T-helper 2 cell treated with Interferon-gamma antibody and Interleukin-4, amounts not matched to agents 5 μg/mL and 100 μg/mL, for 36 hours (primary cell): ENCODE measurements at places on chromosomes 3 and 15.
A peak's percentile ranks its signal among the peaks of the same experiment; 100 is the strongest.

DNA sequence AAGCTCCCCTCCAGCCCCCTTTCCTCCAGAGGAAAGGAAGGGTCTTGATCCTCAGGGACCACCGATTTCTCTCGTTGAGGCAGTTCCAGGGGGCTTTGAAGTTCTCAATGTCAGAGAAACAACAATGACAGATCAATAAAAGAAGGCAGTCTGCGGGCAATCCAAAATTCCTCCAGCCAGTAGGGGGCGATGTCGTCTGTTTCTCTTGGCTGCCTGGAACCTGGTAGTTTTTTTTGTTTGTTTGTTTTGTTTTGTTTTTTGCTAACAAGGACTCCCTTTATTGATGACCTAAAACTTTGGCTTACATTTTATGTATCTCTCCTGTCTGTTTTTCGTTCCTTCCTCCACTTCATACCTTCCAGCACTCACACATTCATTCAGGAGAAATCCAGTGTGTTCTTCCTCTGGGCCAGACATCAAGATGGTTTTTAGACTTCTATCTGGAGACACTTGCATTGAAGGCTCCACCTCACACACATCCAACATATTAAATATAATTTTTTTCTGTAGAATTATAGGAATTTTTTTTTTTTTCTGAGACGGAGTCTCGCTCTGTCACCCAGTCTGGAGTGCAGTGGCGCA lies 276.6 kb downstream of the RPLP1 start:
- DNase-seq: peak; percentile 46

DNA sequence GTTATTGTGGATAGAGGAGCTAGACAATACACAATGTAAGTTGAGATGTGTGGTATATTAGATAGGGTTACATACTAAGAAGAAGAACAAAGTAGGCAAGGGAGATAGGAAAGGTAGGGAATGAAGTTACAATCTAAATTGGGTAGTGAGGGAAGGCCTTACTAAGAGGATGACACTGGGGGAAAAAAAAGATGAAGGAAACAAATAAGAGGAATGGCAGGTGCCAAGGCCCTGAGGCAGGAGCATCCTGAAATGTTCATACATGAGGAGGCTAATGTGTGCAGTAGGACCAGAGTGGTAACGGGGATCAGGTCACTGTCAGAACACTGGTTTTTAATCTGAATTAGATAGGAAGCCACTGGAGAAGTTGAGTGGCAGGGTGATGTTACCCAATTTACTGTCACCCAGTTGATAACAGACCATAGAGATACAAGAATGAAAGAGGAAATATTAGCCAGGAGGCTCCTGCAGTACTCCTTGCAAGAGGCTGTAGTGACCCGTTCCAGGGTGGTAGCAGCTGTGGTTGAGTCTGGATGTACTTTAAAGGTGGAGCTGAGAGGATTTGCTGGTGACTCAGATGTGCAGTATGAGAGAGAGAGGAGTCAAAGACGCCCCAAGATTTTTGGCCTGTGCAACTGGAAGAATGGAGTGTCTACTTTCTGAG lies 14.4 kb downstream of the RTP1 start:
- no peak for DNase-seq

- DNase-seq: no peak
Observed at GRCh38 chr3:125085166-125085565, 29.4 kb upstream of the HEG1 start.

- no peak for DNase-seq
Observed at GRCh38 chr3:120350401-120350941, 1.3 kb upstream of the LRRC58 start.

GRCh38 chr15:77865701-77866100 lies 211.8 kb downstream of the TBC1D2B start:
- DNase-seq: no peak

GRCh38 chr15:71325481-71325880 lies 210.2 kb downstream of the THSD4 start:
- no peak for DNase-seq

DNA sequence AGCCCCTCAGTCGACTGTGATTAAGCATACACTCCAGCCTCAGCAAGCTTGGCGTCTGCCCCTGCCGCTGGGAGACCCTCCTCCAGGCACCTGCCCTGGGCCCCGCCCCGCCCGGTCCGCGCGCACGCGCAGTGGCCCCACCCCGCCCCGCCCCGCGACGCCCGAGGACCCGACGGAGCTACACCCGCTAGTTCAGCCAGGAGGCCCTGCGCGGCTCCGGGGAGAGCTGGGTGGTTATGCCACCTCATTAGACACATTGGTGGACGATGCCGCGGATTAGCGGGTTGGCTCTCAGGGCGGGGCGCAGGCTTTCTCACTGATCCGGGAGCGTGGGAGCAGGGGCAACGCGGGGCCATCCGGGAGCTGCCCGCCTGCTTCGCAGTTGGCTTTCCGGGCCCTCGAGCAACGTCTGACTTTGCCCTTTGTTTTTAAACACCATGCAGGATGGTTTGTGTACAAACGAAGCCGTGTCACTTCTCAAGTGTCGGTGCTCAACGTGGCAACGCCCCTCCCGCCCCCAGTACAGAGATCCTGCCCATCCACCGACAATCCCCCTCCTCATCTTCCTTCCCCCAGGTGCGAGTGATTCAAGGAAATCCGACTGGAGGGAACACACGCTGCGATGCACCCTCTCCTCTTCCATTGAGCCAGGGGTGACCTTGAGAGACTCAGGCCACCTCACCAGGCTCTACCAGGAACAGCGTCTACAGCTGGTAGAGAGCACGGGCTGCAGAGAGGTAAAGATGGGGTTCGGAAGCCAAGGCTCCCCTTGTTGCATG lies 109.3 kb downstream of the SHQ1 start:
- DNase-seq: peak; percentile 70

DNA sequence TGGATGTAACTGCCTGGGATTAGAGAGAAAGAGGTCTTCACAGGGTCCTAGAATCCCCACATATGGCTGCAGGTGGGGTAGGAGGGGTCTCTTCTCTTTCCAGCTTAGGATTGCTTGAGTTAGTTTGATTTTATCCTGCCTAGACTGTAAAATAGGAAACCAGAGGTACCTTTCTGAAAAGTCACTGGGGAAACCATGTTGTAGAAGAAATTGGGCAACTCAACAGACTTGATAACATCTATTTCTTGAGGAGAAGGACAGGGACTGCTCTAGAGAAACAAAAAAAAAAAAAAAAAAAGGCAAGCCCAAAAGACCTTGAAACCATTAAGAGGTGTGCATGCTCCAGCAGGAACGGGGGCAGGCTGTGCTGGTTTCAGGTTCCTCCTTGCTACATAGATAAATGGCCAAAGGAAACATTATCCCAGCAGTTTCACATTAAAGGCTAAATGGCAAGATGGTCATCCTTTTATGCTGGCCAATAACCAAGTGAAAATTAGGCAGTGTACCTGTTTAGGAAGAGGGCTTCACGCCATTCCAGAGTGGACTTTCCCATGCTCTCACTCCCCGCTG lies 116.1 kb downstream of the ALDH1A2 start:
- no peak for DNase-seq

DNA sequence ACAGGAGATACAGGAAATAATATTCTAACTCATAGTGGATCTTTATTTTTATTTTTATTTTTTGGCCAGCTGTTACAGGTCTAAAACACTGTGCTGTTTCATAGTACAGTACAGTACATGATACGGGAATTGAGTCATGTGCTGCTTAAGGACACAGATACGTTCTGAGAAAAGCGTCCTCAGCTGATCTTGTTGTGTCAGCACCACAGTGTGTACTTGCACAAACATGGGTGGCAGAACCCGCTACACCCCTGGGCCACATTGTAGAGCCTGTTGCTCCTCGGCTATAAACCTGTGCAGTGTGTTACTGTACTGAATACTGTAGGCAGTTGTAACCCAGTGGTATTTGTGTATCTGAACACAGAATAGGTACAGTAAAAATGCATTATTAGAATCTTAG lies 183.4 kb downstream of the OR4M2 start:
- DNase-seq: no peak

GRCh38 chr15:98330692-98331435 lies 317.5 kb upstream of the IGF1R start:
- no peak for DNase-seq

- no peak for DNase-seq
Observed at GRCh38 chr3:154029926-154030325, 91.3 kb upstream of the ARHGEF26 start.

GRCh38 chr3:7254251-7254650 lies 393.3 kb downstream of the GRM7 start:
- no peak for DNase-seq

DNA sequence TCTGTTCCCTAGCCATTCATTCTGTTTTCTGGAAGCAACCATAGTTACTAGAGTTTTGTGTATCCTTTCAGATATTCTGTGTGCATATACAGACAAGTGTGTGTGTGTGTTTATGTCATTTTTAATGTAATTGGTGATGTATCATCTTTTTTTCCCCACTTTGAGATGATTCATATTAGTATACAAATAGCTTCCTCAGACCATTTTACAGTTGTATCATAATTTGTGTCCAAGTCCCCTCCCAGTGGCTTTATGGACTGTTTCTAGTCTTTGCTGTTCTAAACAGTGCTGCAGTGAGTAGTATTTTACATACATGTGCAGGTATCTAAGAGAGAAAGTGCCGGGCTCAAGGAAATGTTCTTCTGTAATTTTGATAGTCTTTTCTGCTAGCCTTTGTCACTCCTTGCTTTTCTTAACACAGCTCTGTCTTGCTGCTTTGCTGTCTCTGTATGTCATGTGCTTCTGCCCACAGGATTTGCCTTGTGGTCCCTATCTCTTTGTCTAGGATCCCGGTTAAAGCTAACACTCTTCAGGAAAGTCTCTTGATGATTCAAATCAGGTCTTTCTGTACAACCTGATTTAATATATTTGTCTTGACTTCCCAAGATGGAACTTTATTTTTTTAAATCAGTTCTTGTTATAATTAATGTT lies 31.5 kb upstream of the FBXL22 start:
- no peak for DNase-seq

DNA sequence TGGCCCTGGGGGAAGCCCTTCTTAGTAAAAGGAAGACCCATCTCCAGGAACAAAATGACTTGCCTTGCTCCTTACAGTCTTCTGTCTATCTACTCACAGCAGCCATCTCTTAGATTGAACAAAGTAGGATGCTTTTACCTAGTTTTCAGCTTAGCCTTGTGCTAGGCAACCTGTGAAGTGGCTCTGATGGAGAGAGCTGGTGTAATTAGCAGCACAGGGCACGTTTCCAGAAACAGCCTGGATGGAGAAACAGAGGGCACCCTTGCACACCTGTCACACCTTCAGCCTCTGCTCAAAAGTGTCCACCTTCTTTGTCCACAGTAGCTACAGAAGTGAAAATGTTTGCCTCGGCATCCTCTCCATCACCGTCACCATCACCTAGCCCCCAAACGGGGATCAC lies 292.9 kb downstream of the RORA start:
- no peak for DNase-seq

DNA sequence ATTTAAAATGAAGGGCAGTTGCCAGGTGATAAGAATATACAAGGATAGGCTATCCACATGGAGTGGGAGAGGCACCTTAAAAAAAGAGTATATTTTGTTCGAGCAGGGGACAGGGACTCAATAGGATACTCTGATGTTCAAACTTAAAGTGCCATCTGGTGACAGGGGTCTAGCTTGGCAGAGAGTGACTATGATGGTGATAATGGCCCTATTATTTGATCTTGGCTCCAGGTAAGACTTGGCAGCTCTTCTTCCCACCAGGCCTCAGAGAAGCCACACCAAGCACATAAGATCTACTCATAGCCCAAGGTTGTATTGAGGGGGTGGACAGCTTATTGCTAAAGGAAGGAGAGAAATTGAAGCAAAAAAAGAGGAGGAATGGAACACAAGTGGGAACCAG lies 109.0 kb upstream of the MANF start:
- DNase-seq: no peak

- DNase-seq: no peak
Observed at GRCh38 chr15:62439543-62440016, 274.5 kb upstream of the C2CD4B start.

GRCh38 chr3:37025561-37026335 lies 32.4 kb downstream of the MLH1 start:
- DNase-seq: no peak

DNA sequence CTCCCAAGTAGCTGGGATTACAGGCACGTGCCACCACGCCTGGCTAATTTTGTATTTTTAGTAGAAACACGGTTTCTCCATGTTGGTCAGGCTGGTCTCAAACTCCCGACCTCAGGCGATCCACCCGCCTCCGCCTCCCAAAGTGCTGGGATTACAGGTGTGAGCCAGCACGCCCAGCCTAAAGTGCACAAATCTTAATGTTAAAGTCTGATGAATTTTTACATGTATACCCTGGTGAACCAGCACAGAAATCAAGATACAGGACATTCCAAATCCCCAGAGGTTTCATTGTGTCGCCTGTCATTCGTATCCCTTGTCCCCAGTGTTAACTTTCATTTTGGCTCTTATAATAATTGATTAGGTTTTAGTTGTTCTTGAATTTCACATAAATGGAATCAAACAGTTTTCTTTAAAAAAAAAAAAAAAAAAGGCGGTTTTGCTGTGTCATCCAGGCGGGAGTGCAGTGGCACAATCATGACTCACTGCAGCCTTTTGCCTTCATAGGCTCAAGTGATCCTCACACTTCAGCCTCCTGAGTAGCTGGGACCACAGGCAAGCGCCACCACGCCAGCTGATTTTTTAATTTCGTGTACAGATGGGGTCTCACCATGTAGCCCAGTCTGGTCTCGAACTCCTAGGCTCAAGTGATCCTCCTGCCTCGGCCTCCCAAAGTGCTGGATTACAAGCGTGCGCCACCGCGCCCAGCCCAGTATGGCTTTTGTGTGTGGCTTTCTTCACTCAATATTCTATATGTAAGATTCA lies 1.5 kb upstream of the TM4SF19 start:
- no peak for DNase-seq

GRCh38 chr15:44033894-44034293 lies 161.2 kb downstream of the FRMD5 start:
- no peak for DNase-seq

DNA sequence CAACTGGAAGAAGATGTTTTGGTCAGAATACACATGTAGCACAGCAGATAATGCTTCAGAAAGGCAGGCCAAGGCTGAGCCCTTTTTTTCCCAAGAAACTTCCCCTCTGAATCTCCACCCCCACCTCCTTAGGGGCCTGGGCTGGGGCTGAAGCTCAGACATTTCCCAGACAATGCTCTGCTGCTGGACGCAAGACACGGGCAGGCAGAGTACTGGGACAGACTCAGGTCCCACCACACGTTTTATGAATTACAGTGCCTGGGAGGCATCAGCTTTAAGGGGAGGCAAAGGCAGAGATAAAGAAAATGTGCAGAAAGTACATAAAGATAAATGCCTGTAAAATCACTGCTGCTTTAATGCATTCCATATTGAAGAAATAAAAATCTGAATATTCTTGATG lies 479.4 kb downstream of the ERC2 start:
- DNase-seq: no peak
